Stimulated activated CD4-positive, alpha-beta T cell treated with anti-CD3 and anti-CD28 coated beads, TNF-alpha, amount 100 ng/mL, for 1 hour (primary cell): ENCODE measurements at places on chromosomes 16 and 17.

- no peak for DNase-seq
Measured at GRCh38 chr16:30054959-30055553, 10.5 kb upstream of the ALDOA start.

DNA sequence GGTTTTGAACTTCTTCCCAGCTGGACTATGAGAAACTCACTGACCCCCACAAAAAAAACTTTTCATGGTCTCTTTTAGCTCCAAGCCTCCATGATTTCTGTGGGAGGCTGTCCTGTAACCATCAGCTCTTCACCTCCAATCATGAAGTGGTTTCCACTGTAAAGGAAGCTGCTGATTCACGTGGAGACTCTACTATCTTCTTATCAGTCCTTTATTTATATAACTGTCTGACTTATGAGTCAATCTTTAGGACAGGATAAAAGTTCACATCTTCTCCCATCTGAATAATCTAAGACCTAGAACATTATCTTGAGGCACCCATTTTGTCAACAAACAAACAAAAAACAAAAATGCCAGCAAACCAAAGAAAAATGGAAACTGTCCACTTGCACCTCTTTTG, 409.9 kb downstream of the SLC39A11 start:
- DNase-seq, result no peak

DNA sequence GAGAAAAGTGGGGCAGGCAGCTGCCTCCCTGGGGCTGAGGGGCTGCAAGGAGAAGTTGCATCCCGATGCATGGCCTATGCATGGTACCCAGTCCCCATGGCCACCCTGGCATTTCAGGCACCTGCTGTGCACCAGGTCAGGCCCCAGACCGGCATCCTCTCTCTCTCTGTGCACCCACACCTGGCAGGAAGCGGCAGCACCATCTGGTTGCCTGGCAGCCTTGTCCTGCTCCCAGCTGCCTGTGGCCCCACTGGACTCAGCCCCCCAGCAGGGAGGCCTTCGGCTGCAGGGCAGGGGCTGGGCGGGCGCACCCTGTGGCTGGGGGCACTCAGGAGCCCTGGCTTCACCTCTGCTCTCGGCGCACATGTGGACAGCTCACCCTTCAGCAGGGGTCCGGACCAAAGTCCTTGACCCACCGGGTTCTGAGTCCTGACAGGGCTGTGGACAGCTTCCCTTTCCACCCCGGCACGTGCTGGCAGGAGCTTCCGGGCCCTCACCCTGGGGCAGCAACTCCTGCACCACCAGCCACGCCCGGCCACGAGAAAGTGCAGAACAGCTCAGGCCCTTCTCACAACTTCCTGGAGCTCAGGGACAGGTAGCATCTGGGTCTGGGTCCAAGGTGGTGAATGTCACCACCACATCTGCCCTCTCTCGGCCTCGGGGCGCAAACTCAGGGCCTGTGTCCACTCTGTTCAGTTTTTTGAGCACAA, 36.7 kb downstream of the CTU2 start:
- DNase-seq, result no peak

GRCh38 chr16:89924297-89924924, 1.3 kb downstream of the TUBB3 start:
- DNase-seq, result no peak

DNA sequence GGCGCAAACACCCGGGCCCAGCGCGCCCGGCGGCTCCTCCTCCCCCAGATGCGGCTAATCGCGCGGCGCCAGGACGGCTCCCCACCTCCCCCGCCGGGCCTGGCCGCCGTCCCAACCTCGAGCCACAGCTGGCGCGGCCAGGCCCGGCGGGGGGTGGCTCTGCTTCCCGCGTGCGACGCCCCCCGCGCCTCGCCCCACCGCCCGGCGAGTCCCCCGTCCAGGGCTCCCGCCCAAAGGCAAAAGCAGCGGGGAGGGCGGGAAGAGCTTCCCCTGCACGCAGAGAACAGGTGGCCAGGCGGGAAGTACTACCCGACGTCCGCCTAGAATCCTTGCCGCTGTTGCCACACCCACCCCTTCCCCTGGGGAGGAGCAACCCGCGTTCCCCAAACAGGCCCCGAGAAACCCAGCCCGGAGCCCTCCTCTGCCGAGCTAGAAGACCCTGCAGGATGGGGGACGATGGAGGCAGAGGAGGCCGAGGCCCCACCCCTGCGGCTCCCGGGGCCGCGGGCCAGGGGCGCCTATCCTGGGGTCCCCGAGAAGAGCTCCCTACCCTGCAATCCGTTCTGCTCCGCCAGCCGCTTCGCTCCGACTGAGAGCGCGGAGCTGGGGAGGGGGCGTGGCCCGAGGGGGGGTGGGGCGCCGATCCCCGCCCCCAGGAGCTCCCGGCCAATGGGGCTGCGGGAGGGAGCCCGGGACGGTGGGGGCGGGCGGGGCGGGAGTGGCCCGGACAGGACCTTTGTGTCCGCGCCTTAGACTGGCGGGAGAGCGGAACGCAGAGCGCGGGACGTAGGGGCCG, at the start of gene CARHSP1:
Gene CARHSP1 (minus strand): TSS at position 591 of the 796 bp plus-strand sequence. CDS start 9,678 bp downstream, outside the sequence.
- peak; percentile 57 for DNase-seq

GRCh38 chr17:69417545-69418483, 3.3 kb downstream of the MAP2K6 start:
- no peak for DNase-seq

DNA sequence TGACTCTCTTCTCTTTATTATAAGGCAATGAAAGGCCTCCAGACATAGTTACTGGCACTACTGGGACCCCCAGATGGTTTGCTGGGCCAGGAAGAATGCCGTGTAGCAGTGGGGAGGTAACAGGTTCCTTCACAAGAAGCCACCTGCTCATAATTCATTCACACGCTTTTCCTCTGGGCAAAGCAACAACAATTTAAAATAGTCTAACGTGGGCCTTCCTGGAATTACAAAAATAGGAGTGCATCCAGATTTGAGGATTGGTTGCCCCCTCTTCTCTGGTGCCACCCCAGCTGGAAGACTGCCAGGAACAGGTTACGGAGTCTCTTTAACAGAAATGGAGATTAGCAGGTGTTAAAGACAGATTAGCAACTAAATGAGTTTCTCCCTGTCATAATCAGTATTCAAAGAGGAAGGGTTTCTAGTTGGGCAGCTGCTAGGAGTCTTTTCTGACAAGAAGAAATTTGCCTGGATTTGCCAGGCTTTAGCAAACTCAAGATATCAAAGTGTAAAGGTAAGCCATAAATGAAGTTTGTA, 409.6 kb downstream of the NPIPA8 start:
- no peak for DNase-seq

DNA sequence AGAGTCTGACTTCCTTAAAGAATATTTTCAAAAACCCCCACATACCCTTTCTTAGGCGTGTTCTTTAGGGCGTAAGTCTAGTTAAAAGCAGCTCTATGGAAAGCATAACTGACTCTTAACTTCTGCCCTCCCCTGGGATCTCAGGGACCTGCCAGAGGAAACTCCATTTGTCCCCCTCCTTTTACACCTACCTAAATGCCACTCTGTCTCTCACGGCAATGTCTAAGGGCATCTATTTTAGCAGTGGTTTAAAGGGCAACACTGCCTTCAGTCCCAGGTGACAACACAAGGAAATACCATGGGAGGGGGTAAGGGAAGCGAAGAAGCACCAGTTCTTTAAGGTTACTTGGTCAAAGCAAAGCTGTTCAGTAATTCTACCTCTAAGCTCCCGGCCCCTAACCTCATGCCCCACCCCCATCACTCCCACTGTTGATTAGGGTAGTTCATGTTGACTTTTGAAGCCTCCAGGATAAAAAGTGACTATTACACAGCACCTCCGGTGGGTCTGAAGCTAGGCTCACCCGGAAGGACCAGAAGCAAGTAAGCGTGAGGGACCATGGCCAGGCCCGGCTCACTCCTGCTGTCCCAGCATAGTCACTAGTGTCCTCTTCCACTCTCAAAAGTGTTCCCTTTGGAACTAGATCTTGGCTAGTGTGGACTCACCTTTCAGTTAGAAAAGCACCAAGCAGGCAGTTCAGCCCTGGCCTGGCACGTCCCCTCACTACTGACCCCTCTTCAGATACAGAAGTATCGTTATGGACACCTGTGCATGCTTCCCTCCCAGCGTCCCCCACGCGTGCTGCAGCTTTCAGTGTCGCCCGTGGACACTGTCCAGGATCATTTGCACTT, 47.1 kb downstream of the CYTH1 start:
- no peak for DNase-seq

DNA sequence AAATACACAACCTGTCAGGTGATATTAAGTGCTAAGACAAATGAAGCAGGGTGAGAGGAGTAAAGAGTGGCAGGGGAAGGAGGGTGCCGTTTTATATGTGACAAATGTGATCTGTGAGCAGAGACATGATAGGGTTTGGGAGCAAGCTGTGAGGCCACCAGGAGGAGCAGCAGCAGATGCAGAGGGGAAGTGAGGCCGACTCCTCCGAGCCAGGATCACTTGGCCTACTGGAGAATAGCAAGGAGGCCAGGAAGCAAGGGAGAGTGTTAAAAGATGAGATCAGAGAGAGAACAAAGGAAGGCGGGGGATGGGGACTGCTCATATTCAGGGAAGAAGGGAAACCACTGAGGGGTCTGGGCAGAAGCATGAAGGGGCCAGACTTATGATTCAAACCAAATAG, 129.4 kb downstream of the TANGO6 start:
- no peak for DNase-seq

DNA sequence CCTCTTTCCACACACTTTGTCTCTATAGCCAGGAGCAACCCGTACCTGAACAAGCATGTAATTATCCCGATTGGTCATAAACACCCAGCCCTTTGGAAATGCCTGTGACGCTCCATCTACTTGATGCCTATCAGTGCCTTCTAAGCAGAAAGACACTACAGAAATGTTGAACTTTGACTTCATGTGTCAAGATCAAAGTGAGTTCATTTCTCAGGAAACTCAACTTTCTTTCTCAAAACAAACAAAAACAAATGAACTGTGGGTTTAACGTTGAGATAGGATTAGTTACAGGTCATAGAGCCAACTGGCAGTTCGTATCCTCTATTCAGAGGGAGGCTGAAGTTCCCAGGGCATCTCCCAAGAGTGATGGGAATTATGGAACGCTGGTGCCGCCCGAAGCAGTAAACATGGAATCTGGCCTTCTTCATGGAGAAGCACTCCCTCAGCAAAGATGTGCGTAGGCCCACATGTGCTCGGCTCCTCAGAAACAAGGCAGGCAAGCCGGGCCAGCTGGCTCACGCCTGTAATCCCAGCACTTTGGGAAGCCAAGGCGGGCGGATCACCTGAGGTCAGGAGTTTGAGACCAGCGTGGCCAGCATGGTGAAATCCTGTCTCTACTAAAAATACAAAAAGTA, 9.5 kb downstream of the SLC6A4 start:
- DNase-seq, result no peak

DNA sequence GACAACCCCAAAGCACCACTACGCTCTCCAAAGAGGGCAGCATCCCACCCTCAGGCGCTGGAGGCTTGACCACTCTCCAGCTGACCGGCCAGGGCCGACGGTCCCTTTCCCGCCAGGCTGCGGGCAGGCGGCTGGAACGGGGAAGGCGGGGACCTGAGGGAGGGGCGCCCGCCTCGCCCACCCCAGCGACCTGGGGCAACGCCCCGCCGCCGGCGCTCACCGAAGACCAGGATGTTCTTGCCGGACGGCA, 431 bp downstream of the DYNC1LI2 start:
- DNase-seq, result peak; percentile 7

- DNase-seq, result no peak
Measured at GRCh38 chr16:10003486-10003885, 178.7 kb downstream of the GRIN2A start.

- peak; percentile 65 for DNase-seq
Measured at GRCh38 chr16:527015-527903, at the start of gene CAPN15. CAPN15 (plus strand) TSS chr16:527712; CDS start chr16:546839, 19,127 bp downstream.

DNA sequence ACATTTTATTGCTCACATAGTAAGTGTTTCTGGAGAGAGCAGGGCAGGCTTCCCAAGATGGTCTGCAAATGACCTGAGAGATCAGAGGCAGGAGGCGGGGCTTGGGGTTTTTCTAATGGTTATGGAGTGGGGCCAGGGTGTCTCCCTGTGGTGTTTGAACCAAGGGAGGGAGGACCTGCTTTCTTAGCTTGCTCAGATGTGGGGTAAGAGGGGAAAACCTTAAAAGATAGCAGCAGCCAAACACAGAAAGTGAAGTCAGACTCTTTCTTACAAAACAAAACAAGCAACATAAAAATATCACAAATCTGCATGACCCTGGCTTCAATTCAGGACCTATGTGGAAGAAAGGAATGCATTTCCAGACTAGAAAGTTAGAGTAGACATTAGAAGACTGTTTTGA, 22.9 kb upstream of the DNAJA2 start:
- no peak for DNase-seq

GRCh38 chr16:67105246-67105645, 4.5 kb upstream of the PHAF1 start:
- DNase-seq, result no peak

GRCh38 chr16:84874983-84875382, 55.2 kb downstream of the CRISPLD2 start:
- no peak for DNase-seq

- DNase-seq, result no peak
Measured at GRCh38 chr16:53068423-53068833, 13.6 kb downstream of the CHD9 start.

- no peak for DNase-seq
Measured at GRCh38 chr16:86952769-86953168, 364.4 kb downstream of the C16orf95 start.

- DNase-seq, result no peak
Measured at GRCh38 chr17:41511716-41512115, 6.3 kb upstream of the KRT13 start.

GRCh38 chr17:71883258-71883657, 237.6 kb upstream of the SOX9 start:
- no peak for DNase-seq

GRCh38 chr17:80482555-80483308, 6.3 kb upstream of the NPTX1 start:
- DNase-seq, result no peak

DNA sequence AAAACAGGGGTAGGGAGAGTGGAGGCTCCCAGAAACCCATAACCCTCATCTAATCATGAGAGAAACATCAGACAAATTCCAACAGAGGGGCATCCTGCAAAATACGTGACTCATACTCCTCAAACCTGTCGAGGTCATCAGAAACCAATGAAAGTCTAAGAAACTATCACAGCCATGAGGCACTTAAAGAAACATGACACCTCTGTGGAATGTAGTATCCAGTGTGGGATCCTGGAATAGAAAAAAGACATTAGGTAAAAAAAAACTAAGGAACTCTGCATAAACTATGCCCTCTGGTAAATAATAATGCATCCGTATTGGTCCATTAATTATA, 16.4 kb downstream of the CDH5 start:
- no peak for DNase-seq

- DNase-seq, result no peak
Measured at GRCh38 chr16:86243123-86243473, 267.2 kb upstream of the FOXF1 start.

- DNase-seq, result no peak
Measured at GRCh38 chr16:1331712-1332617, 1.5 kb upstream of the BAIAP3 start.

DNA sequence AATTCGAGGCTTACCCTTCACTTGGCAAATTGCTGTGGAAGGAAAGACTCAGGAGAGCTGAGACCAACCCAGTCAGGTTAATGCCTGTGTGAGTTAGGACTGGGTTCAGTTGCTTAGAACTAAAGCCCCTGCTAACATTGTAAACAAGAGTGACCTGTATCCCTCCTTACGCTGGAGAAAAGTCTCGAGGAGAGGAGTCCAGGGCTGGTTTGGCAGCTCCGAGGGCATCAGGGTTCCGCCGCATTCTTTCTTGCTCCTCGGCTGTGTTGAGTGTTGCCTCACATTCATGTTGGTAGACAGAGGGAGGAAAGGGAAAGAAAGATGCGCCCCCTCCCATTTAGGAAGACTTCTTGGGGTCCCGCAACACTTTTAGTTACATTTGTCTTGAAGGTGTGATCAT, 18.5 kb downstream of the VPS35L start:
- no peak for DNase-seq
